Non-pigmented ciliary epithelial cell (primary cell): ENCODE measurements at places on chromosomes 1 and 21.

GRCh38 chr1:44808063-44808937, at the start of gene BTBD19:
Gene BTBD19, plus strand, starts transcription at chr1:44808523. Its CDS starts 298 bp downstream, at chr1:44808821.
- DNase-seq: peak; percentile 58

DNA sequence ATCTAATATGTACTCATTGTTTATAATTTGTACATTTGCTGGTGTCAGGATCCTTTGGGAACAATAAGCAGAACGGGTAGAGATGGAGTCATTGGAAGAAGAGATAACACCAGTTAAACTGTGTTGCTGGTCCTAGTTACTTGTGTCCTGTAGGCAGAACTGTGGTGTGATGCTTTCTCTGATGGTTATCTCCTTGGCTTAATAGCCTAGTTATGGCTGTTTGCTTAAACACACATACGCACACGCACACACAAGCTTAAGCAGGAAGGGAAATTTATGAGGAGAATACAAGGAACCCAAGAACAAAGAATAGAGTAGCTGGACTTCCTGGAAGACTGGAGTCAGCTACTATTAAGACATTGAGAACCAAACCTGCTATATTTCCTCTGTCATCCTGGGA, 5.7 kb upstream of the PKN2 start:
- no peak for DNase-seq

- no peak for DNase-seq
These were observed 552.5 kb downstream of the DPYD start for GRCh38 chr1:97368296-97368695.

- no peak for DNase-seq
These were observed at the start of gene NUDT17 for GRCh38 chr1:145845514-145846161. Gene NUDT17, plus strand, starts transcription at chr1:145845630. Its CDS starts 11 bp downstream, at chr1:145845641.

- peak; percentile 35 for DNase-seq
These were observed 74.6 kb downstream of the DMRTA2 start for GRCh38 chr1:50348449-50349241.

DNA sequence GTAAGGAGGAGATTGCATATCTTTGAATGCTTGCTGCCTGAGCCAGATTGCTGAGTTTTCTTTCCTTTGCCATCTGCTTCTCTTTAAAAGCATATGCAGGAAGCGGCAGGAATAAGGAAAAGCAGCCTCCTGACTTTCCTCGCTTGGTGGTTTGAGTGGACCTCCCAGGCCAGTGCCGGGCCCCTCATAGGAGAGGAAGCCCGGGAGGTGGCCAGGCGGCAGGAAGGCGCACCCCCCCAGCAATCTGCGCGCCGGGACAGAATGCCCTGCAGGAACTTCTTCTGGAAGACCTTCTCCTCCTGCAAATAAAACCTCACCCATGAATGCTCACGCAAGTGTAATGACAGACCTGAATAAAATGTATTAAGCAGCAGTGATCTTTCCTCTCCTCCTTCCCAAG, 1.5 kb downstream of the CORT start:
- no peak for DNase-seq

DNA sequence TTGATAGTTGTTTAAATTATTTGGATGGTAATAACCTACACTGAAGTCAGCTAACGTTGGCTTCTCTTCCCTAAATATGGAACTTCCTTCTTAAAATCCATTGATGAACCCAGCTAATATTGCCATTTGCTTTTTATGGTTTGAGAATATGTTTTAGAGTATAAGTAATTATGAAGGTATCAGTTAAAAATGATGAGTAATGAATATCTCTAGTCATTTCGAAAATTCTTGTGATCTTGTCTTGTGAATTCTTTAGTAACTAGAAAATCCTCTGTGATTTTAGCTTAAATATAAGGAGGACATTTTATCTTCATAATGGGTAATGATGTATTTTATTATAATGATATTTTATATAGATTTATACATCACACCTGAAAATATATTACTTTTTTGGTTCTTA, 50.5 kb downstream of the ADGRL2 start:
- DNase-seq: no peak

DNA sequence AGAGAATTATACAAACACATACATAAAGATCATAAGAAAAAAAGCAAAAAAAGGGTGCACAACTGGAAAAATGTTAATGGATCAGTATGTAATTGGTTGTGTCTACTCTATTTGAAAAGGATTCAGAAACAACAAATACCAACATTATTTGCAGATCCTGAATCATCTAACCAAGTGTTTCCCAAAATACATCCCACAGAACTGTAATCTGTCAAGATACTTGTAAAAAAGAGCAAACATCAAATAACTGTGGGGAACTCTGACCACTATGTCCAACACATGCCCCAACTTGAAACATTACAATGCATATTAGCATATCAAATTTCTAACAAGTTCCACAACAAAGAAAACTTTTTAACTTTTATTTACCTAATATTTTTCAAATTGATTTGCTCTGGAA, 22.6 kb downstream of the ANKRD13C start:
- no peak for DNase-seq

DNA sequence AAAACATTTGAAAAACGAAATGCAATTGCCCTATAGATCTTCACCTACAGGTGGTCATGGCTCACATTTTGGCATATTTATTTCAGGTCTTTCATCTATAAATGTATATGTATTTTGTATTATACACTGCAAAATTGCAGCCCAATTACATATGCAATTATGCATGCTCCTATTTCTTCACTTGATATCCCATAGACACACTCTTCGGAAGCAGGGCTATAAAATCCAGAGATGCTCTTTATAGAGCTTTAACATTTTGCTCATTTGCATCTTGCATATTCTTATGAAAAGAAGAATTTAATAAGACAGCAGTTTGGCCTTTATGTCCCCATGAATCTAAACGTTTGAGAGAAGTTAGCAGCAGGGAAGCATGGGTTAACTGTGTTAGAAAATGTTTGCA, 44.7 kb upstream of the PALMD start:
- DNase-seq: no peak

DNA sequence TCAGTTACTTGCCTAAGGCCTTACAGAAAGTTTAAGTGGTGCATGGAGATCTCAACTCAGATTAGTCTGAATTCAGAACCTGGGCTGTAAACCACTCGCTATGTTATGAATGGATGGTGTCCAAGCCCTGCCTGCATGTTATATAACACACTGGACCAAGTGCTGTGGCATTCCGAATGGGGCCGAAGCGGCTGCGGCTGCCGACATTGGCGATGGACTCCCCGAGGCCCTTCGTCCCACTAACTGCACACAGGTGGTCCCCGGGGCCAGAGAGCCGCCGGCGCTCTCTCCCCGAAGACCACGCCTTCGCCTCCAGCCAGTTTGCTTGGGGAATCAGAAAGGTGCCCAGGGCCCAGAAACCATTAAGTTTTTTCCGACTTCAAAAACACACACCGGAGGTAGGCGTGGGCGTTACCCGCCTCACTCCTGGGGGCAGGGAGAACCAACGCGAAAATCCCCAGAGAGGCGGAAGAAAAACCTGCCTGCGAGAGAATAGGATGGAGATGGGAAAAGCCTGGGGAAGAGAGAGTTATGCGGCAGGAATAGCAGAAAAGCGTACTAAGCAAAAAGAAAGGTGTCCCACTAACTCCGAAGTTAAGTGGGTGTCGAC, 579 bp upstream of the TENT5C start:
- no peak for DNase-seq

- DNase-seq: no peak
These were observed at the start of gene IGSF3 for GRCh38 chr1:116667575-116668105. Gene IGSF3, minus strand, starts transcription at chr1:116667733. Its CDS starts 1,407 bp downstream, at chr1:116666326.

DNA sequence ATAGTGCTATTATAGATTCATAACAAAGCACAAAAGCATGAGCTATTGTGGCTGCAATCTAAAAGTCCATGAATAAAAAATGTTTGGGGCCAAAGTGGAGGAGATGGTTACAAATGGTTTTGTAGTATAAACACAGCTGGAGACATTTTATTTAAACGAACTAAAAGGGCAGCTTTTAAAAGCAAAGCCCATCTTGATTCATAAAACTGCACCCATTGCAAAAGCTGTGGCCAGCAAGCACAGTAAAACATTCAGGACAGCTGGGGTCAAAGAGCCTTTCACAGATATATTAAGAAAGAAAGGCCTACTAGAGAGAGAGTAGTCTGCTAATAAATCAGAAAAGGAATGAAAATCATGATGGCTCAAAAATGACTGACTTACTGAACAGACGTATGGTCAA, 520.8 kb downstream of the NUF2 start:
- no peak for DNase-seq

- no peak for DNase-seq
These were observed 71.6 kb downstream of the PLEKHA6 start for GRCh38 chr1:204288021-204288588.
